ENCODE measurements at places on chromosomes 16 and 17.

GRCh38 chr17:51585514-51586104, 325.3 kb downstream of the UTP18 start:
- DNase-seq = no peak

GRCh38 chr16:4384509-4384942, 12.9 kb downstream of the VASN start:
- DNase-seq = no peak

DNA sequence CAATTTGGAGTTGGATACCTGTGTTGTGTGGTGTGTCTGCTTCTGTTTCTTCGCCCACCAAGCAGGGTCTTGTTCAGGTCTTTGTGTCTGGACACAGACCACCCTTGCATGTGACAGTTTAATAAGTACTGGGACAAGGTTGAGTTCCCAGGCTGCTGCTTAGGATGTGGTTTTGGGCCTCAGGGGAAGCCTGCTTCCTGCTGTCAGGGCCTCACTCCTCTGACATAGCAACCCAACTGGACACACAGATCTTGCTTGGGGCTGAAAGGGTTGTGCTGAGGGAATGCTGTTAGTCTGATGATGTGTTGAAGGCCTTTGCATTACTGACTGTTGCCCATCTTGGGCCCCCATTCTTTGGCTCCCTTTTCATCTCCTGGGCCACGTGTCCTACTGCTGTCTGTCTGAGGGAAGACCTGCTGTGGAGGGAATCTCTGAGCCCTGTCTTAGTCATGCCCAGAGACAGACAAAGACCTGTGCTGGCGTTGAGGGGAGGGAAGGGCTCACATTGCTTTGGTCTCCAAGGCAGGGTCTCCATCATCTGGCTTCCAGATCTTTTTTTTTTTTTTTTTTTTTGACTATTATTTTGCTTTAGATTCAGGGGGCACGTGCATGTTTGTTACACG, 4.7 kb upstream of the TGFB1I1 start:
- DNase-seq = no peak

GRCh38 chr17:14212401-14212800, 24.3 kb downstream of the CDRT15 start:
- no peak for DNase-seq

- no peak for DNase-seq
These were observed 56.1 kb upstream of the BCAR1 start for GRCh38 chr16:75307506-75307905.

GRCh38 chr17:72635034-72635635, 457.4 kb downstream of the SLC39A11 start:
- DNase-seq = no peak
